Pancreas (tissue), 10 donors: ENCODE measurements at places on chromosomes 6 and 20.
A peak's percentile ranks its signal among the peaks of the same experiment; 100 is the strongest.

DNA sequence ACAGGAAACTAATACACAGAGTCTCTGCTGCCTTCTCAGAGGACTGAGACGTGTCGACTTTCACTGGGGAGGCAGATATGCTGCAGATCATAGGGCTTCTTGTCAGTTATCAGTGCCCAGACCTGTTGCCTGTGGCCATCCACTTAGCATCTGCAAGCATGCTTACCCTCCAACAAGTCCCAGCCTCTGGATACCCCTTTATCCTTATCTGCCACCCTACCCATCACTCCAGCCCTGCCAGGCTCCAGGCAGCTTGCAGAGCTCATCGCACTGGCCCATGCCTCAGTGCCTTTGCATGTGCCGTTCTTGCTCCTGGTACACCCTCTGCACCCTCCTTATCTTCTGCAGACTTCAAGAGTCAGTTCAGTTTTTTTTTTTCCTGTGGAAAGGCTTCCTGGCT is 119.2 kb downstream of the TOX2 start:
- no peaks in the 10 kb centered on the region for H3K27me3 ChIP-seq
- no peaks in the 10 kb centered on the region for H3K36me3 ChIP-seq
- H3K27ac ChIP-seq: no peak overlapping the region
- no peak for DNase-seq
- H3K4me1 ChIP-seq: no peaks in the 10 kb centered on the region
- no peak overlapping the region for H3K4me3 ChIP-seq

- no peak for DNase-seq
- no peaks in the 10 kb centered on the region for H3K27me3 ChIP-seq
- H3K27ac ChIP-seq: no peak overlapping the region
Observed at GRCh38 chr6:136331461-136331860, 41.8 kb upstream of the BCLAF1 start.

DNA sequence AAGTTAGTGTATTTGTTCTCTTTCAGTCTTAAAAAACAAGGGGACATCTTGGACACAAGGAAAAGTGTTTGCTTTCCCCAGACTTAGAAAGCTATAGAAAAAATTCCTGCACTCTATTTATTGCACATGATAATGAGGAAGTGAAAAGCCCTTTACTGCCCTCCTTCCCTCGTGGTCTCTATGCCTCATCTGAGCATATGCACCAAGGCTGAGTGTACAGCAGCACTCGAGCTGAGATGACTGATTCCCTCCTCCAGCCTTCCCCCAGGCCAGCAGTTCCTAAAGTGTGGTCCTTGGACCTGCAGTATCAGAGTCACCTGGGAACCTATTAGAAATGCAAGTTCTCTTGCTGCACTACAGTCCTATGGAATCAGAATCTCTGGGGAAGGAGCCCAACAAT is 14.3 kb upstream of the LAMP5 start:
- no peaks in the 10 kb centered on the region for H3K27me3 ChIP-seq
- no peaks in the 10 kb centered on the region for H3K4me1 ChIP-seq
- no peaks in the 10 kb centered on the region for H3K36me3 ChIP-seq
- no peak overlapping the region for H3K4me3 ChIP-seq

DNA sequence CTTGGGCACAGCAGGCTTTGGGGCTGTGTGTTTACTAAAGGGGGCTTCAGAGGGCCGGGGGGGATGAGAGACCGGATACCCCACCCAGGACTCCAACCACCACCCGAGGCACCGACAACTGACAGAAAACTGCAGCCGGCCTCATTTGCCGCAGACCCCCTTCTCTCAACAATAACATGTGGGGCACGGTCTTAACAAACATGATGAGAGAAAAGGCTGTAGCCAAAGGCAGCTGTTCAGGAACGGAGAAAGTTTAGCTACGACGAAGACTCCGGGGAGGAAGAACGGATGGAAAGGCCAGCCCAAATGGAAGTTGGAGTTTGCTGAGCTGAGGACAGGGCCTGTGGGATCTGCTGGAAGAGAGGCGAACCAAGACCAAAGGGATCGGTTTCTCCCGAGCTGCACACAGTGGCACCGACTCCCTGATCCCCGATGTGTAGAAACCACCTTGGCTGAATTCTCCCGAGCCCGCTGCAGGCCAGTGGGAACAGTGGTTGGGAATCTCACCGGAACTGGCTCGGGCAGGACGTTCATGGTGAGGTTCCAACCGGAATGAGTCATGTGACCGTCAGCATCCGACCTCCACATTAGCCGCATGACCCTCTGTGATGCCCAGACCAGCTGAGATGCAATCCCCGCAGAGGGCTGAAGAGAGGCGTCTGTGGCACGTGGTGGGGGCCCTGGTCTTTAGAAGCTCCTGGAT is 359.3 kb downstream of the TAF4 start:
- peak; percentile 29 for DNase-seq
- H3K4me3 ChIP-seq: no peak overlapping the region
- no peak overlapping the region for H3K27ac ChIP-seq
- no peaks in the 10 kb centered on the region for H3K4me1 ChIP-seq
- no peaks in the 10 kb centered on the region for H3K27me3 ChIP-seq
- no peaks in the 10 kb centered on the region for H3K36me3 ChIP-seq

DNA sequence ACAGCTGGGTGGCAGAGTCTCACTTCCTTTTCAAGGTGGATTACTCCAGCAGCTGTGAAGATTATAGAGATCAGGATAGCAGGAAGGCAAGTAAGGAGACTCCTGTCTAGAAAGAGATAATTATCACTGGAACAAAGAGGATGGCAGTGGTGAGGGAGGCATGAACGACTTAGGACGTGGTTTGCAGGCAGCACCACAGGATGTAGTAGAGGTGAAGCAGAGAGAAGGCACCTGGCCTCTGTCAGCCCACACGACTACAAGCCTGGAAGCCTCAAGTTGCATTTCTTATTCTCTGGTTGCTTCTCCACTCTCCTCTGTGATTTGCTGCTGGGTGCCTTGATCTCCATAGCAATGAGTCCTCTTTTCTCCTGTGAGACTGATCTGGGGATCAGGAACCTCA is 62.7 kb downstream of the TSHZ2 start:
- H3K27me3 ChIP-seq: no peaks in the 10 kb centered on the region
- no peak overlapping the region for H3K4me3 ChIP-seq
- no peaks in the 10 kb centered on the region for H3K36me3 ChIP-seq
- no peaks in the 10 kb centered on the region for H3K4me1 ChIP-seq
- no peak overlapping the region for H3K27ac ChIP-seq

- H3K27me3 ChIP-seq: no peaks in the 10 kb centered on the region
- peak; percentile 25 for DNase-seq
- peak overlapping the region; percentile 75 for H3K27ac ChIP-seq
- peaks cover 10% of the 10 kb centered on the region for H3K4me1 ChIP-seq
- H3K36me3 ChIP-seq: no peaks in the 10 kb centered on the region
- H3K4me3 ChIP-seq: no peak overlapping the region
Observed at GRCh38 chr20:373171-373890, 7.2 kb upstream of the TRIB3 start.

DNA sequence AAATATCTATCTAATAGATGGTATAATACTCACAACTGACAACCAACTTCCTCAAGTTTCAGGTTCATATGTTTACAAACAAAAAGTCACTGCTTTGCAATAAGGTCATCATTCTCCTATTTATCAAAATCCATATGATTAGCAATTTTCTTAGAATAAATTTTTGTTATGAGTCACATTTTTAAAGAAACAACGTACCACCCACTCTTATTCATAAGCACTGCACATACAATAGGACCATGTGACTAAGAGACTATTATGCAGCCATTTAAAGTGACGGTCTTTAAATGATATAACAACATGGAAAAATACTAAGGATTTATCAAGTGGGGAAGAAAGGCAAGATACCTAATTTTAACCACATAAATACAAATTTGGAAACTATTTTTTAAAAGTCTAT is 40.0 kb downstream of the REPS1 start:
- no peak for DNase-seq
- H3K27ac ChIP-seq: no peak overlapping the region
- no peaks in the 10 kb centered on the region for H3K36me3 ChIP-seq
- H3K4me3 ChIP-seq: no peak overlapping the region
- no peaks in the 10 kb centered on the region for H3K27me3 ChIP-seq

GRCh38 chr20:53927990-53928389 is 142.4 kb downstream of the BCAS1 start:
- peaks cover 9% of the 10 kb centered on the region for H3K4me1 ChIP-seq
- no peak for DNase-seq
- no peak overlapping the region for H3K27ac ChIP-seq

GRCh38 chr6:127897484-127897883 is 3.4 kb downstream of the THEMIS start:
- no peaks in the 10 kb centered on the region for H3K27me3 ChIP-seq
- H3K36me3 ChIP-seq: no peaks in the 10 kb centered on the region
- DNase-seq: no peak
- H3K4me1 ChIP-seq: no peaks in the 10 kb centered on the region
- no peak overlapping the region for H3K27ac ChIP-seq
- no peak overlapping the region for H3K4me3 ChIP-seq

DNA sequence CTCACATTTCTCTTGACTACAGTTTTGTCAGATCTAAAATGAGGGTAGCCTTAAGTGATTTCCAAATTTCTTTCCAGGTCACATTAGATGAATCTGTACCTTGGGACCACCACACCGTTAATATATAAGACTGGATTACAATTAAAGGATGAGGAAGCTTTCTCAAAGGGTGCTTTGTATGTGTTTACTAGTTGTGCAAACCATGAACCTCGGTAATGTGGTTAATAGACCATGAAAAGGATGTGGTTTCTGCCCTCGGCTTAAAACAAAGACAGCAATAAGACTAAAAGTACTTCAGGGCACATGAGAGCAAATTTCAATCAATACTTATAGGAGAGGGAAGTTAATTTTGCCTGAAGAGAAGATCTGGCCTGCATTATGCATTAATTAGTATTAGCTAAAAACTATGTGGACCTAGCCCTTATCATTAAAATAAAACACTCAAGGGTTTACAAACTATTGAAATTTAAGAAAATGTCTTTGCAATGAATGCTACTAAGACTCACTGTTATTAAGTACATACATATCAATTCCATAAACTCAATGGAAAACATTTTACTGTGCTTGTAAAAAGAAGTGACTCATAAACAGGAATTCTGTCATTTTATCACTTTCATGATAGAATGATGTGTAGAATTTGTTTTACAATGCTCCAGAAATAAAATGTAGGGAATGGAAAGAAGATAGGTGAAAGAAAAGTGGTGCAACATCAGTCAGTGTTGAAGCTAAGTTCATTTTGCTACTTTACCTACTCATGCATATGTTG is 936 bp upstream of the TMX4 start:
- H3K4me1 ChIP-seq: peaks cover 8% of the 10 kb centered on the region
- H3K27ac ChIP-seq: no peak overlapping the region
- DNase-seq: no peak

DNA sequence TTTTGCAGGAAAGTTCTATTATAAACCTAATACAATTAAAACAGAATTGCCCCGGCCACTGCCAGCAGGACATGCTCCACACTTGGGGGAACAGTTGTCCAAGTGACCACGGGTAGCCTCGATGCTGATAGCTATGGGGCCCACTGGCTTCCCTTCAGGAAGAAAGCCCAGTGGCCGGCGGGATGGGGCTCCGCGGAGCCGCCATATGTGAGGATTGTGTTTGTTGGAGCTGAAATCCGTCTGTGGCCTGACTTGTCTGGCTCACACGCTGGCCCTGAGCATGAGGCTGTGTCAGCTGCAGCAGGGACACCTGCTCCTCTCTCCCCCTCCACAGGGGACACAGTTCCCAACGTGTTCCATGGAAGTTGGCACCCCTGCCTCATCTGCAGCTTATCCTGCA is 46.6 kb downstream of the ZNF831 start:
- no peaks in the 10 kb centered on the region for H3K36me3 ChIP-seq
- H3K4me3 ChIP-seq: no peak overlapping the region
- no peak for DNase-seq
- H3K27ac ChIP-seq: no peak overlapping the region

- no peak overlapping the region for H3K4me3 ChIP-seq
- no peaks in the 10 kb centered on the region for H3K36me3 ChIP-seq
- no peak for DNase-seq
- no peak overlapping the region for H3K27ac ChIP-seq
- no peaks in the 10 kb centered on the region for H3K27me3 ChIP-seq
Observed at GRCh38 chr6:15616261-15616660, 46.6 kb downstream of the DTNBP1 start.

DNA sequence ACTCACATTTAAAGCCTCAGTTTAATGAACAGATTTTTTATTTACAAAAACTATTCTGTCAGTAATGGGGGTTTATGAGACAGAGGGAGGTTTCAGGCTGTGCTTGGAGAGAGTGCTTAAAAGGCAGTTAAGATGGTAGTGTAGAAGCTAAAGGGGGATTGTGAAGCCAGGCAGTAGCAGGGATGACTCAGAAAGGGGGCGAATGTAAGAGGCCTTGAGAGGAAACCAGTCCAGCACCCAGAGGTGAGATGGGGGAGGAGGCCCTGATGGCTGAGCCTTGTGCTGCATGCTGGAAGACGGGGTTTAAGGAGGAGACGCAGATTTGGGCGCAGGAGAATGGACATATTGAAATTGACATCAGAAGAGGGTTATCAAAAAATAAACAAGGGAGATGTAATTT is 6.6 kb upstream of the SERPINB9 start:
- H3K27ac ChIP-seq: no peak overlapping the region
- H3K4me3 ChIP-seq: no peak overlapping the region
- H3K36me3 ChIP-seq: no peaks in the 10 kb centered on the region
- no peaks in the 10 kb centered on the region for H3K27me3 ChIP-seq
- H3K4me1 ChIP-seq: no peaks in the 10 kb centered on the region

DNA sequence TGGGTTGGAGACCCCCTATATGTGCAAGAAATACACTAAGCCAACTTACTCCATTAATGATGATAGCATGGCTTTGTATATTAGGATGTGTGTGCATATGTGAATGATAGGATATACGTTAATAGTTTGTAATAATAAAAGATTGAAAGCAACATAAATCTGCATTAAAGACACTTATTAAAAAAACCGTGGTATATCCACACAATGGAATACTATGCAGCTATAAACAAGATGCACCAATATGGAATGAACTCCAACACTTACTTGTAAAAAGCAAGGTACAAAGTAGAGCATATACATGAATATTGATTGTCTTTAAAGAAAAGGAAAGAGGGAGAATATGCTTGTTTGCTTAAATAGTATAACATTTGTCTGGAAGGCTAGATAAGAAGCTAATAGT is 68.0 kb downstream of the UST start:
- H3K27ac ChIP-seq: no peak overlapping the region
- H3K4me3 ChIP-seq: no peak overlapping the region
- no peaks in the 10 kb centered on the region for H3K4me1 ChIP-seq

DNA sequence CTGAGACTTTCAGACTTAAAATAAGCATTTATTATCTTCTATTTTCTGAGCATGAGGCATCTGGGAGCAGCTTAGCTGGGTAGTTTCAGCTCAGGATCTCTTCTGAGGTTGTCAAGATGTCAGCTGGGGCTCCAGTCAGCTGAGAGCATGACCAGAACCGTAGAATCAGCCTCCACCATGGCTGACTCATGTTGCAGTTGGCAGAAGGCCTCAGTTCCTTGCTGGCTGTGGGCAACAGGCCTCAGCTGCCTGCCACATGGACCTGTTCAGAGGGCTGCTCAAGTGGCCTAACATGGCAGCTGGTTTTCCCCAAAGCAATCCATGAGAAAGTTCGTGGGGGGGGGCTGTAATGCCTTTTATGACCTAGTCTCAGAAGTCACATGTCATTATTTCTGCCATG is 142.3 kb downstream of the LY86 start:
- no peak for DNase-seq
- H3K36me3 ChIP-seq: no peaks in the 10 kb centered on the region
- no peaks in the 10 kb centered on the region for H3K4me1 ChIP-seq
